Aorta (tissue), 5 donors: ENCODE measurements at places on chromosomes 11 and 22. TPM values are rescaled to one million over a fixed set of nuclear protein-coding genes. Genes with fewer than 3 reads are reported as not detected.

The MUC5AC gene
- not detected for total RNA-seq

The WT1 gene
- total RNA-seq = not detected

The APOBEC3B gene
- total RNA-seq = not detected

DNA sequence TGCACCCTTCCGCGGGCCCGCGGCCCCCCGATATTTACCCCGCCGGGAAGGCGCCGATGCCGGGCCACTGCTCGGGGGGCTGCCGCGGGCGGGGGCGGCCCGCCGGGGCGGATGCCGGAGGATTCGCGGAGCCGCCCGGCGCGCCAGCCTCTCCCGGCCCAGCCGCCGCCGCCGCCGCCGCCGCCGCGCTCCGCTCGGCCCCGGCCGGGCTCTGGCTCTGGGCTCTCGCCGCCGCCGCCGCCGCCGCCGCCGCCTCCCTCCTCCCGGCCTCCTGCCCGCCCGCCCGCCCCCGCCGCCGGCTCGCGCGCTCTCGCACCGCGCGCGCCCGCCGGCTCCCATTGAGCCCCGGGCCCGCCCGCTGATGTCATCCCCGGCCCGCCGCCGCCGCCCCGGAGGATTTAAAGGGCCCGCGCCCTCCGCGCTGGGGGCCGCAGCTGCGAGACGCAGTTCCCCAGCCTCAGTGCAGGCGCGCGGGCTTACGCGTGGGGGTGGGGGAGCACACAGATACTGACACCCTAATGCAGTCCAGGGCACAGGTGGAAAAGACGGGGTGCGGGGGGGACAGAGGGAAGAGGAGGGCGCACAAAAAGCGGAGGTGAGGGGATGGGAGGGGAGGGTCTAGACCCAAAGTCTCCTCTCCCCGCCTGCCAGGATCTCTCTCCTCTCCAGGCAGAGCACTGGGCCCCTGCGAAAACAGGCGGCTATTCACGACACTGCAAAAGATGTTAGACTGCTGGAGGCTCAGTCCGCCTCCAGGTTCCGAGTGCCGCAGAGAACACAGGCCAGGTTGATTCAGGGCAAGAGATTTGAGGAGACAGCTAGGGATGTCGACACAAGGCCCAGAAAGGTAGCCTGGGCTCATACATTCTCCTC lies at the start of gene CSNK1E:
Gene CSNK1E, minus strand, starts transcription at position 312 of the 873 bp plus-strand sequence. CDS start 3,276 bp downstream, outside the sequence.
- DNase-seq = peak; percentile 86

DNA sequence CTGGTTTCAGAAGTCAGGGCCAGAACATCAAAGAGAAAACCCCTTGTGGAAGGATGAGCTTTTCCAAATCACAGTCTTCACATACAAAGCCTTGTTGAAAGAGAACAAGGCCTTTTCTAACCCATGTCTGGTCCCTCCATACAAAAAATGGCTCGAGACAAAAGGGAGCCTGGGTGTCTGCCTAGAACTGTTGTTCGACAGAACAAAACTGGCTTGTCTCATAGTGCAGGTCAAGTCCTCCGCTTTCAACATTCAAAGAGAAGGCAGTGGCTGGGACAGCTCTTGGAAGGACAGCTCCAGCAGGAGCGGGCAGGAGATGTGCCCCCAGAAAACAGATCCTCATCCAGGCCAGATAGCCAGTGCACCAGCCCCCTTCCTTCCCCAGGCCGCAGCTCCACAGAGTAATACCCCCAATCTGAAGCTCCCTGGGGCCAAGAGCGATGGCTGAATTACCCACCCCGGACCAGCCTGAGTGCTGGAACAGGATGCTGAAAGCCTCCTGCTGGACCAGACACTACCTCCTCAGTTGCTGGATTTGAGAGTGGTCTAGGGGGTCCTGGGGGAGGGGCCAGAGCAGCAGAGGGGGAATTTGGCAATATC lies 27.6 kb downstream of the USH1C start:
- DNase-seq = no peak

GRCh38 chr11:8714622-8715225 lies 32.1 kb downstream of the RPL27A start:
- DNase-seq = no peak

The BCO2 gene
- total RNA-seq = 6.1 TPM

- no peak for DNase-seq
Observed at GRCh38 chr11:15146271-15147003, 31.7 kb downstream of the INSC start.

- DNase-seq = no peak
Observed at GRCh38 chr11:121420398-121420797, 31.7 kb upstream of the SORL1 start.

- peak; percentile 16 for DNase-seq
Observed at GRCh38 chr11:61114913-61115312, 12.6 kb downstream of the CD5 start.

DNA sequence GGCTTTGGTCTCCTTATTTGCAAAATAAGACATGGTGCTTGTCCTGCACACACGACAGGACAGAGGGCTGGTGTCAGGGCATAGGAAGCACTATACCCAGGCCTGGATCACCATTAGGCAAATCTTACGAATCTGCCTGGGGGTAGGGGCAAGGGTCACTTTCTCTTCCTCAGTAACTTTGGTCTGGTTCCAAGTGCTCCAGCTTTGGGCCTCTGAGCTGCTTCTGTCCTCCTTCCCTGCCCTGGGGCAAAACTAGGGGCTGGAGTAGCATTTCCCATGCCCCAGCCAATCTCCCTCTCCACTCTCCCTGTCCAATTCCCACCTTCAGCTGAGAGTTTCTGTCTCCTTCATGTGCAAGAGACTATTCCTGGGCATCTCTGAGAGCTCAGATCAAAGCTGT lies 123.7 kb upstream of the NECTIN1 start:
- no peak for DNase-seq

The CSNK2A3 gene
- total RNA-seq = 3.9 TPM

DNA sequence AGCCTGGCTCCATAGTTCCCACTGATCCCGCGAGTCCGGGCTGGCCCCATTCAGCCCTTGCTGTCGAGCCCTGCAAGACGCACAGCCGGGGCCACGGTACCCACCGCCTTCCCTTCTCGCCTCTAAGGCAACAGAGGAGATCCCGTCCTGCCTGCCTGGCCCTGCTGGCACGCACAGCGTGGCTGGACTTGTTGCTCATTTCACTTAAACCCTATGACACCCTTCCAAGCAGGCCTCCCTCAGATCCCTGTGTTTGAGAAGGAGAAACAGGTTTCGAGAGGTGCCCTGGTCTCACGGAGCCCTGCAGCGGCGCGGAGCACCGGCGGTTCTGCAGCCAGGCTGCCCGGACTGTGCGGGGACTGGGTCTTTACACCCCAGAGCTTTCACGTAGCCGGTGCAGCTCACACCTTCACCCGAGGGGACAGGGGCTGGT lies 1048.4 kb downstream of the BRD1 start:
- DNase-seq = peak; percentile 64

The SEZ6L gene
- not detected for total RNA-seq

DNA sequence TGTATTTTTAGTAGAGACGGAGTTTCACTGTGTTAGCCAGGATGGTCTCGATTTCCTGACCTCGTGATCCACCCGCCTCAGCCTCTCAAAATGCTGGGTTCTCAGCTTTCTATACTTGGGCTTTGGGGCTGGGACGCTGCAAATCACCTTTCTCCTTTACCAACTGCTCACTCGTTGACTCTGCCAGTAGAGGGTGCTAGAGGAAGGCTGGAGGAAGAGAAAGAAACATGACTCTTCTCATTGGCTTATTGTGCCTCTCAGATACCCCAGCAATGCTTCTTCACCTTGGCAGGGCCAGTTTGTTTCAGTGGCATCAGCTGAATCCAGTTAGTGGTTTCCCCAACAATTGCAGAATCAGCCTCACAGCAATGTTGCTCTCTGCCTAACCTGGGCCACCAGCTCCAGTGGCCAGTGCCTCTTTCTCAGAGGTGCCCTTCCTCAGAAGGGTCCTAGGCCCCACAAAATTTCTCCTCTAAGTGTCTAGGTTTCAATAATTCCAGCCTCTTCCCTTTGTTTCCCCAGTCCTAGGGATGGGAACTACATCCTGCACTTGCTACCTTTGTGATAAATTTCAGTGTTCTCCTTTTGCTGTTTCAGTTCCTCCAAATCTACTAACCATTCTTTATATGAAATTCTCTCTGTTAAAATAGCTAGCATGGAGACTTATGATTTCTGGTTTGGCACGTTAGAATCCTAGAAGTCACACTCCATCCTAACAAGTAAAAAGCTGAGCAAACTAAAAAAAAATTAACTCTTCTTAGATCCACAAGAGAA lies 71.5 kb upstream of the VSTM5 start:
- DNase-seq = no peak

DNA sequence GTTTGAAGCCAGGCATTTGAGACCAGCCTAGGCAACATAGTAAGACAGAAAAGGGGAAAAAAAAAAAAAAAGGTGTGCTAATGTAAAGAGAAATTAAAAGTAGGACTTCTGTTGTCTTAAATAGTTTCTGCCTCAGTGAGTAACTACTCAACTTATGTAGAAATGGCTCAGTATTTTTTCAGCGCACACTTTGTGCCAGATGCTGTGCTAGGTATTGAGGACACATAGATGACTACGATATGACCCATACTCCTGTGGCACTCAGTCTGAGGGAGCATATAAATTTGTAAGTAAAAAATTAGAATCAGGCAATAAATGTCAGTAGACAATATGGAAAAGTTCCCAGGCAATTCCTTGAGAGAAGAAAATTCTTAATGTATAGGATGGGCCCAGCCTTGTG lies 93.9 kb downstream of the YAP1 start:
- no peak for DNase-seq

GRCh38 chr11:19546325-19546724 lies 166.3 kb upstream of the NAV2 start:
- no peak for DNase-seq

DNA sequence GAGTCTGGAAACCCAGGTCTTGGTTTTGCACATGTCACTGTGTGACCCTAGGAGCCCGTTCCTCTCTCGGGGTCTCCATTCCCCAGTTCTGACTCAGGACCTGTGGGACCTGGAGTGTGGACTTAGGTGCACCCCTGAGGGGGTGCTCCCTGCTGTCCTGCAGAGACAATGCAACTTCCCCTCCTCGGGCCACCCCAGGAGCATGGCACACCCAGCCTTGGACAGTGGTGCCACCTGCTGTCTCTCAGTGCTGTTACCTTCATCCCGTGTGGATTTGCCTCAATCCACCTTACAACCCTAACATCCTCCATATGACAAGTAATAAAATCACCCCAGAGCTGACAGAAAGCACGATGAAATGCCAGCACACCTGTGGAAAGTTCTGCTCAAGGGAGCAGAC lies 27.5 kb upstream of the CRYBB3 start:
- DNase-seq = no peak

GRCh38 chr11:2412323-2412722 lies 11.8 kb downstream of the TSSC4 start:
- DNase-seq = no peak

The LUZP2 gene
- total RNA-seq = not detected

- DNase-seq = no peak
Observed at GRCh38 chr22:35995348-35995747, 33.3 kb downstream of the RBFOX2 start.

The MRPL21 gene
- 37.0 TPM for total RNA-seq
